Left renal pelvis (tissue), 4 donors: ENCODE measurements at places on chromosomes 3 and 15.
A peak's percentile ranks its signal among the peaks of the same experiment; 100 is the strongest.

GRCh38 chr15:49986326-49986725 lies 132.7 kb downstream of the ATP8B4 start:
- no peak for DNase-seq

GRCh38 chr3:163622384-163622783 lies 1455.9 kb downstream of the SI start:
- DNase-seq: peak; percentile 1

- DNase-seq: no peak
Measured at GRCh38 chr3:40178012-40178594, 131.4 kb upstream of the EIF1B start.

GRCh38 chr3:150429767-150430671 lies 21.9 kb downstream of the TSC22D2 start:
- DNase-seq: no peak

DNA sequence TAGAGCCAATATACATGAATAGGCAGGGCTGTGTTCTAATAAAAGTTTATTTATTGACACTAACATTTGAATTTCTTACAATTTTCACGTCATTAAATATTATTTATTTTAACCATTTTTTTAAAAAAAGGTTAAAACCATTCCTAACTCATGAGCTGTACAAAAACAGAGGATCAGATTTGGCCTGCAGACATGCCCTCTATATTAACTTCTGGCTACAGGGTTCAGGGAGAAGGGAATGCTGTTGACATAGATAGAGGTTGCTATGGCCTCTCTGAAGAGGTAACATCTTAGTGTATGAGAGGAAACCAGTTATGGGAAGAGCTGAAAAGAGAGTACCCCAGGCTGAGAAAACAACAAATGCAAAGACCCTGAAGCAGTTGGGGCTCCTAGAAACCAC lies 19.1 kb upstream of the RAP2B start:
- DNase-seq: no peak

- no peak for DNase-seq
Measured at GRCh38 chr3:45054196-45054857, 28.2 kb downstream of the CLEC3B start.
